Stimulated activated CD4-positive, alpha-beta T cell treated with anti-CD3 and anti-CD28 coated beads, TNF-alpha, amount 100 ng/mL, for 4 hours (primary cell): ENCODE measurements at places on chromosomes 2 and 18.

DNA sequence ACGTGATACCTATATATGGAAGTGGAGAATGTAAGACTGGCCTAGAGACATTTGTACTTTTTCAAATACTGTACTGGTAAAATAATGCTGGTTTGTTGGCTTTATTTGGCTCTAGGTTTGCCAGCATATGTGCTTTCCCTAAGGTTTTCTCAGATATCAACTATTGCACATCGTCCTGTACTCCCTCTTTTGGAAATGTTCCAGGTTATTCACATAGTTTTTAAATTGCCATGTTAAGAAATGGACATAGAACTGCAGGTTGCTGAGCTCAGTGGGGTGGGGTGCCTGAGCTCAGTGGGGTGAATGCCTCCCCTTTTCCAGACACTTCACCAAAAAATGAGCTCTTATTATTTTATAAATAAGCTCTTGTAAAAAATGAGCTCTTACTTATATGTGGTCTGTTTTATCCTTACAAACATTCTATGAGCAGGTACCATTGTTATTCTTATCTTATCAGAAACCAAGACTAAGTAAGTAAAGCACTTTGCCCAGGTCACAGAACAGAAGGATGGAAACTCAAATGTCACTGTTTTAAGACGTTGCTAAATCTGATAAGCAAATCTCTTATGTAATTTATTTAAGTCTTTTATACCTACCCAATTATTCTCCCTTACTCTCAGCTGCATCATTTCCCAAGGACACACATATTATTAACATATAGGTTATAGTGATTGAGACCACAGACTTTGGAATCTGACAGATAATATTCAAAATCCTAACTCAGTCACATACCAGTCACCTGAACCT, 99.0 kb downstream of the CPS1 start:
- no peak for DNase-seq

- DNase-seq: no peak
Observed at GRCh38 chr2:238259061-238260020, 19.5 kb upstream of the HES6 start.

- no peak for DNase-seq
Observed at GRCh38 chr2:222569826-222570225, 86.1 kb downstream of the FARSB start.

- no peak for DNase-seq
Observed at GRCh38 chr2:181459621-181460021, 2.4 kb downstream of the ITGA4 start.

DNA sequence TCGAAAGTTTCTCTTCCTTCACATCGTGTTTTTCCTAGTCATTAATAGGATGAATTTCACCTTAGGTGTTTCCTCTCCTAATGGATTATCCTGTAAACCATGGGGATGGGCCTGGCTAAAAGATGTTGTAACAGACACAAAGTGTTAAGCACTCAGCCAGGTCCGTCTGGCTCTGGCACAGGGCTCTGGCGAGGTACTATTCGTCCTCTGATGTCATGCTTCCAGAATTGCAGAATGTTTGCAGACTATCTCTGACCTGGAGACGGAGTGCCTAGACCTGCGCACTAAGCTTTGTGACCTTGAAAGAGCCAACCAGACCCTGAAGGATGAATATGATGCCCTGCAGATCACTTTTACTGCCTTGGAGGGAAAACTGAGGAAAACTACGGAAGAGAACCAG, 13.2 kb downstream of the ATG16L1 start:
- DNase-seq: no peak

DNA sequence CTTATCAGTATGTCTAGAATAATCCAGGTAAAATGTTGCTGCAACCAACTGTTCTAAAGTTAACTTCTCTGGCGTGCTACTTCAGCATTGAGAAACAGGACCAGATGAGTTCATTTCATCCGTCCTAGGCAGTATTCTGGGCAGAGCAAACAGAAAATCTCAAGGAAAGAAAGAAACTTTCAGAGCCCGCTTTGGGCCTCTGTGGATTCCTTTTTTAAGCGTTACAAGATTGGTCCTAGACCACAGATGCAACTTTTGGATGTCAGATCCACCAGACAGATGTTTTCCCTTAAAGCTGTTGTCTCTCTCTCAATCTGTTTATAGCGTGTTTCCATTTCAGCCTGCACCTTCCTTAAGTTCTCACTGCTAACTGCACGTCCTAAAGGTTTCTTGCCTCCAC, 75.0 kb downstream of the BCL2 start:
- no peak for DNase-seq

DNA sequence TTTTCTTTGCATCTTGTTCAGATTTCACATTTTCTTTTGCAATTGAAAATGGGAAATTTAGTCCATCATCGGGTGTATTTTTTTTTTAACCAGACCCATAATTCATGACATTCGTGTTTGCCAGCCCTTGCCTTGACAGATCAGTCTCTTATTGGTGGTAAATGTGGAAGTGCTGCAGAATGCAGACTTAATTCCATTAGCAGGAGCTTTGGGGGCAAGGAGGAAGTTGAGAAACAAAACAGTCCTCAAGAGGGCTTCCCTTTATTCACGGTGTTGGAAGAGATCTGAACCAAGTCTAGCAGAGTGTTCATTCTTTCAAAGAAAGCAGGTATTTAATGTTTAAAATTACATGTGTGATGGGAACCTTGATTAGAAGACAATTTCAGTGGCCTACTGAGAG, 16.6 kb upstream of the RPE start:
- DNase-seq: no peak
